ENCODE measurements at places on chromosomes 3 and 15. TPM values are rescaled to one million over a fixed set of nuclear protein-coding genes. Genes with fewer than 3 reads are reported as not detected.

Gene GP9
- not detected for total RNA-seq

- no peak for DNase-seq
These were observed 38.6 kb downstream of the BTLA start for GRCh38 chr3:112460519-112461195.

Gene GNB4
- total RNA-seq, result 19.4 TPM

DNA sequence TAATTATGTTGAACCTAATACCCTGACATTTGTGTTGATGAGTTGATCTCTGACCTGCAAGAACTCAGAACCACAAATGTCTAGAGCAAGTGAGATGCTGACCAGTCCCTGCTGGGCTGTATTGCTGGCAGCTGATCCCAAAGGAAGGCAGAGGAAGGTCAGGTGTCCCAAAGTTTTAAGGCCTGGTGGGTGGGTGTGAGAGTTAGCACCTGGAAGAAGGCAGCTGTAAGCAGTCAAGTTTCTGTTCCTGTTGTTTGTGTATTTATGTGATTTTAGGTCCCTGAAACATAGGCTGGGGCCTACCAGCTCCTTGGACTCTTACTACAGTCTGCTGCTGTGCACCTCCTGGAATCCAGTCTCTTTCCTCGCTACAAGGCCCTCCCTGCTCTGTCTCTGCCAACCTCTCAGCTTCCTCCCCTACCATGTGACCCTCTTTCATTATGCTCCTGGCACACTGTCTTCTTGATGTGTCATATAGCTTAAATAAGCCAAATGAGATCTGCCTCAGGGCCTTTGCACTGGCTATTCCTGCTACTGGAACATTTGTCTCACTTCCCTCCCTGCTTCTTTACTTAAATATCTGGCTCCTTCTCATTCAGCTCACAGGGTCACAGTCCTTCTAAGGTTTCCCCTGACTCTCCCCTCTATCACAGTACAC, 31.0 kb upstream of the ATOSA start:
- no peak for DNase-seq

Gene SAMD7
- not detected for total RNA-seq

Gene AP4E1
- total RNA-seq, result 5.7 TPM

DNA sequence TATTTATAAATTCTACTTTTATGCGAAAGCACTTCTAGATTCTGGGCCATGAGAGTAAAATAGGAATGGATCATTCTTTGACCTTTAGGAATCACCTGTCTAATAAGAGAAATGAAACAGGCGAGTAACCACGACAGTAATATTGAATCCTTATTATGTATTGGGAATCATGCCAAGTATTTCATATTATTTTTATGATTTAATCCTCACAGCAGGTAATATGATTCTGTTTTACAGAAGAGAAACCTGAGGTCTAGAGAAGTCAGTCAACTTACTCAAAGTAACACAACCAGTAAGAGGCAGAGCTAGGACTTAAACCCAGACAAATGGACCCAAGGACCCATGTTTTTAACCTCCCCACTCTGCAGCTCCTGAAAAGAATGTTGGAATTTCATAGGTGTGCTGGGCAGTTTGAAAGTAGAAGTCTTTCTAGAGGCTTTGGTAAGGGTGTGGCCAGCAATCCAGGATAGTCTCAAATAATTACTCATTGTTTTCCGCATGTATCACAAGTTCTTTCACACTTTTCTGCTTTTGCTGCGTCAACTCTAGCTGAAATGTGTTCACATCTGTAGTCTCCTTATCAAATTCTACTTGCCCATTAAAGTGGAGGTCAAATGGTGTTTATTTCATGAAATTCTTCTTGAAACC, 181.7 kb downstream of the TPRG1 start:
- DNase-seq, result no peak

GRCh38 chr3:127651516-127652172, 21.1 kb upstream of the ABTB1 start:
- DNase-seq, result no peak

- no peak for DNase-seq
These were observed 476 bp downstream of the IP6K2 start for GRCh38 chr3:48716508-48716981.

Gene PEX5L
- 0.98 TPM for total RNA-seq

DNA sequence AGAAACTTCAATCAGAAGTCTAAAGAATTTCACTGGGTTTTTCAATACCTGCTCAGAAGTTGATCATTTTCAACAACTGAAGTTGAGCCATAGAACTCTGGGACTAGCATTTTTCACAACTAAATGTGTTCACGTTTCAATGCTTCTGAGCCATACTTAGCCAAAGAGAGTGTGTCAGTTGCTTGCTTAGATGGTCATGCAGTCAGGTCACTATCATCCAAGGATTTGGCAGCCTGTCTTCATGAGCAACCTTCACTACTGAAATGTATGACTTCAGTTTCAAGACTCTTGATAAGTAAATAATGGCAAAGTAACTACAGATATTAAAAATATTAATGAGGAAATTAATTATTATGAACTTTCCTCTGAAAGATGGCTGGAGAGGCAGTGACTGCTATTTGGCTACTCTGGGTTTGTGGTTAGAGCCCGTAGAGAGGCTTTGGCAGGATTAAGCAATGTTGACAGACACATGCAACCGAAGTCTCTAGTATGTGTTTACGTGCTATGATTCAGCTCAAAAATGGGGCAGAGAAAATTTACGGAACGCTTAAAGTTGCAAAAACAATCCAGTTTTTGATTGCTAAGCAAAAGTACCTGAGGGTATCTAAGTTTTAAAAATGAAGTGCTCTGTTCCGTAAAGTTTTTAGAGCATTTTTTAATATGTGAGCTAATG, 133.8 kb downstream of the GMNC start:
- DNase-seq, result no peak

GRCh38 chr3:153979418-153980251, 141.6 kb upstream of the ARHGEF26 start:
- DNase-seq, result peak; percentile 3

- DNase-seq, result no peak
These were observed 4.3 kb upstream of the CCR4 start for GRCh38 chr3:32946973-32947788.

DNA sequence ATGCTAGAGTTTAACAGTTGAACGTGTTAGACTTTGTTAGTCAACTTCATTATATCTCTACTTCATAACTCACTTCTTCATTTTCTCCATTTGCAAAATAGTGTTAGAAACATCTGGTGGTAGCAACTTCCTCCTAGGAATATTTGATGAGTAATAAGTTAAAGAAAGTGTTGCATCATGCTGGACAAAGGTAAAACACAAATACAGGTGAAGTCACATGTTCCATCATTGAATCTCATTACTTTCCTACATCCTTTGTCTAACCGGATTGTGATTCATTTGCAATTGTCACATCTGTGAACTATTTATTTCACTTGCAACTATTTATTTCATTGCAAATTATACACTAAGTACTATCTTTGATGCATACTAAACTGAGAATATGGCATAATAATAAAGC, 186.5 kb downstream of the TUSC7 start:
- DNase-seq, result no peak

Gene BUB1B
- 75.3 TPM for total RNA-seq

DNA sequence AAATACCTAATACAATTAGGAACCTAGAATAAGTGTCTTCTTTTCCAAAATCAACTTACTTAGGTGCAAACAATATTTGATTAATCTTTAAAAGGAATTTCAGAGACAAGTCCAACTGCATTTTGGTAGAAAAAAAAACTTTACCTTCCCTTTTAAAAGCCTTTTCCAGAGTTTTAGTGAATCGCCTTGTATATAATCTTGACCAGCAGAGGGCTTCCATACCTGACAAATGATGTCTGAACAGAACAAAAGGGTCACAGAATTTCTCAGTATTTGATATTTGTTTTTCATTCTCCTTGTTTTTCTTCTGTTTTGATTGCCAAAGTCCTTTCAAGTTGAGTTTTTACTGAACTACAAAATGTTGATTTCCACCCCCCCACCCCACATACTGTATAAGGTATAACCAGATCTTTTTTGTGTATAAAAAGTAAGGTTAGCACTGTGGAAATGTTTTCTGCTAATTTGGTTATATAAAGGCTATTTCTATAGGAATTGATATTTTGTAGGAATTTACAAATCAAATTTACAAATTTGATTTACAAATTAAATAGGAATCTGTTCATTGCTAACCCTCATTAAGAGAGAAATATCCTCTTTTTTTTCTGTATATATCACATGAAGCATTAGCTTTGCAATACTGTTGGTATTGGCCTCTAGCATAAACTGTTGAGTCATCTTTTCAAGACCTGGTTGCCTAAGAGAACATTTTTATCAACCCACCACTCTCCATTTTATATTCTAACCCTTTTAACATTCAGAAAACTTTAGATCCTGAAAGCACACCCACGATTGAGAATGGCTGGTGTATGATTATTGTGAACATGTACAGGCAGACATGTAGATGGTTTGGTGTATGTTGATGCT, 464.1 kb upstream of the RARB start:
- no peak for DNase-seq

- DNase-seq, result no peak
These were observed 274.2 kb upstream of the ICE2 start for GRCh38 chr15:60752973-60753720.

DNA sequence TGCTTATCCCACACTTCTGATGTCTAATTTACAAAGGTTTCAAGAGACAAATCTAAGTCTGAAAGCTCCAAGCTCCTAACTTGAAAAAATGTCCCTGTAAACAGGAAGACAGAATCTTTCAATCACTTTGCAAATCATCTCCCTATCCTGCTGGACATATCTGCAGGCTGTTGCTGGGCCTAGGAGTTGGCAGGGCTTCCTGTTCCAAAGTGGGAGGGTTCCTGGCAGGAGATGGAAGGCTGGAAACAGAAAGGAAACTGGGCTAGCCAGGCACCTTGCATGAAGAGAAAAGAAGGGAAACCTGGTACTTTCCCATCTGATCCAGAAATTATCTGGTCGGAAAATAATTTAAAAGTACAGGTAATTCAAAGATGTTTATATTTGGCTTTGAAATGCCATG, 227.3 kb upstream of the IL12A start:
- DNase-seq, result peak; percentile 40

DNA sequence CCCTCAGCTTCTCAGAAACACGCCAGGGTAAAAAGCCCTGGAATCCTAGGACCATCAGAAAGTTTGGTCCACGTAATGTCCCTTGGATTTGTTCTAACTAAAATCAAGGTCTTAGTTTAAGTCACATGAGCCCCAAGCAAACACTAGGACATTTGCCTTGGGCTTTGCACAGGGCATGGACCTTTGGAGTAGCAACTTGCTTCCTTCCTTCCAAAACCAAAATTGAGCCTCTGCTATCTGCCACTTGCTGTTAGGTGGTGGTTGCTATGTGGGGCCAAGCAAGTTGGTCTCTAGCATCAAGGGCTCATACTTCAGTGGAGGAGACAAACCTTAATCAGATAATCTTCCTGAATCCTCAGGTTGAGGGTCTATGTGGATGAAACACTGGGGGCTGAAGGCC, 4.0 kb upstream of the DAG1 start:
- no peak for DNase-seq

Gene SLC6A11
- not detected for total RNA-seq

Gene EPM2AIP1
- 10.5 TPM for total RNA-seq

DNA sequence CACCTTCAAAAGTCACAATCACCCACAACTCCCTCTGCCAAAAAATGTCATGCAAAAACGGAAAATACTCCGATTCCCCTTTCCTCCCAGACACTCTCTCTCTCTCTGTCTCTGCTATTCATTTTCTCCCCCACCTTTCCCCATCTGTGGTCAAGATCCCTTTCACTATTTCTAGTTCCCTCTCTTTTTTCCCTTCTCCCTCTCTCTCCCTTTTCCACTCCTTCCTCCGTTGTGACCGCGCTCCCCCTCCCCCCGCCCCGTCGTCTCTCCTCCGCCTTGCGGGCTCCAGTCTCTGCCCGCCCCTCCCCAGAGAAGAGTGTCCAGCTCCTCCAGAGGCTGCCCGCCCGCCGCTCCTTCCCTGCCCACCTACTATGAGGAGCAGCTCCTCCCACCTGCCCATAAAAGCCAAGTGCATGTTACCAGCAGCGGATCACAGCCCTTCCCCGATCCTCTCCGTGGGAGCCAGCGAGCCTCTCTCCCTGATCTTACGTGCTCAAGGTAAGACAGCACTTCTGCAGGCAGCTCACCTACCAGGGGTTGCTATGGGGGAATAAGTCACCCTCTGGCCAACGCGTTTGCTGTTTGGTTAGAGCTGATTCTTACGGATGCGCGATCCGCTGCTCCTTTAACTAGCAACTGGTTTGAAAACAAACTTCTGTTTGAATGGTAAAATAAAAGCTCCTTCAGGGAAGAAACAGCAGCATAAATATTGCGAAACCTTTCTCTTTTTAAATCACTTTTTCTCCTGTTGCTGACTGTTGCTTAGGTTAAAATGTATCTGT, at the start of gene COL8A1:
COL8A1 (plus strand) TSS at position 428 of the 782 bp plus-strand sequence. CDS start 152,089 bp downstream, outside the sequence.
- DNase-seq, result no peak

DNA sequence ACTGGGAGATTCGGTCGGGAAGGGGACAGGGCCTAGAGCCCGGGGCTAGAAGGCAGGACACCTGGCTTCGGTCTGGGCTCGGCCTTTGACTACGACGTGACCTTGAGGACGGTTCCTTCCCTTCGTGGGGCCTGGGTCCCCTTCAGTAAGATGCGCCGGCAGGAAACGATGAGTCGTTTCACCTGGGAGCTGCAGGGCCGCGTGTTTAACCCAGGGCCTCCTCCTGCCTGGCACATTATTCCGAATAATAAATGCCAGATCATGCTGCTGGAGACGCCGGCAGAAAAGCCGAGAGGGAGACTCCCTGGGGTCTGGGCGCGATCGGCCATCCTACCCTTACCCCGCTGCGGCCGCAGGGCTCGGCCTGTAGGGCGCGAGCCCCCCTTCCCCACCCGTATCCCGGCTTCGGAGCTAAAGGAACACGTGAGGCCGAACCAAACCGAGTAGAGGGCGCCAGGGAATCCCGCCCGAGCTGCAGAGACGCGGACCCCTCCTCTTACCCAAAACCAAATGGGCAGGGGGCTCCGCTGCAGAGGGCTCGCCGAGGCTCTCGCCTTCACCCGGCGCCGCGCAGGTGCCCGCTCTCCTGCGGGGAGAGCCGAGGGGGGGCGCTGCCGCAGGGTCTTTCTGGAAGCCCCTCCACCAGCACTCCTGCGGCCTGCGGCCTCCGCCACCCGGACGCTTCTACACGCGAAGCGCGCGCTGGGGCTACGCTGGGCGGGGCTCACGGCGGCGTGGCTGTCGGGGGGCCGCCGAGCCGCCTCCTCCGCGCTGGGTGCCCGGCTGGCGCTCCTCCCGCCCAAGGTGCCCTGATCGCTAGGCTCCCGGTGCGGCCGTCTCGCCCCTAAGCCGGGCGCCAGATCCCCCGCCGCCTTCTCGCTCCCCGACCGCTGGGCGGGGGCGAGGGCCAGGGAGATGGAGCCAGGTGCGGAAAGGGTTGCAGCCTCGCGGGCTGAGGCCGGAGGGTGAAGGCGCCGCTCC, at the start of gene BDH1:
BDH1 (minus strand) TSS at position 688 of the 981 bp plus-strand sequence. CDS start 9,525 bp downstream, outside the sequence.
- DNase-seq, result peak; percentile 59

Gene LPP
- 113 TPM for total RNA-seq

DNA sequence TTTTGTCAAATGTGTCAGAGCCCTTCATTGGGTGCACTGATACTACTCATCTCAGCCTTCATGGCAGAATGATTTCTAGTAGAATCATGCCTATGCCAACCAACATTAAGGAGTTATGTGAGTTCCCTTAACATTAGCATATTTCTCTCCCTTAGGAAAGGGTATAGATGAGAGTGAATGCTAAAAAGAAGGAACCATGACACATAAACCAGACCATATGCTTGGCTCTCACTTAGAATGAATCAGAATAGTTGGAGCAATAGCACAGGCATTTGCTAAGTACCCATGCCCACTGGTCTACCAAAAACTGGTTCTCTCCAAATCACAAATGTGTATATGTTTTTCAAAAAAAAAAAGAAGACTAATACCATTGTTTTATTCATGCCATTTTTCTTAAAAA, 51.1 kb downstream of the STRIT1 start:
- no peak for DNase-seq

GRCh38 chr3:72271216-72271615, 486.3 kb upstream of the PROK2 start:
- DNase-seq, result no peak

- no peak for DNase-seq
These were observed 72.7 kb upstream of the SNRK start for GRCh38 chr3:43213631-43214030.
